ENCODE measurements at places on chromosomes 13 and 19.

DNA sequence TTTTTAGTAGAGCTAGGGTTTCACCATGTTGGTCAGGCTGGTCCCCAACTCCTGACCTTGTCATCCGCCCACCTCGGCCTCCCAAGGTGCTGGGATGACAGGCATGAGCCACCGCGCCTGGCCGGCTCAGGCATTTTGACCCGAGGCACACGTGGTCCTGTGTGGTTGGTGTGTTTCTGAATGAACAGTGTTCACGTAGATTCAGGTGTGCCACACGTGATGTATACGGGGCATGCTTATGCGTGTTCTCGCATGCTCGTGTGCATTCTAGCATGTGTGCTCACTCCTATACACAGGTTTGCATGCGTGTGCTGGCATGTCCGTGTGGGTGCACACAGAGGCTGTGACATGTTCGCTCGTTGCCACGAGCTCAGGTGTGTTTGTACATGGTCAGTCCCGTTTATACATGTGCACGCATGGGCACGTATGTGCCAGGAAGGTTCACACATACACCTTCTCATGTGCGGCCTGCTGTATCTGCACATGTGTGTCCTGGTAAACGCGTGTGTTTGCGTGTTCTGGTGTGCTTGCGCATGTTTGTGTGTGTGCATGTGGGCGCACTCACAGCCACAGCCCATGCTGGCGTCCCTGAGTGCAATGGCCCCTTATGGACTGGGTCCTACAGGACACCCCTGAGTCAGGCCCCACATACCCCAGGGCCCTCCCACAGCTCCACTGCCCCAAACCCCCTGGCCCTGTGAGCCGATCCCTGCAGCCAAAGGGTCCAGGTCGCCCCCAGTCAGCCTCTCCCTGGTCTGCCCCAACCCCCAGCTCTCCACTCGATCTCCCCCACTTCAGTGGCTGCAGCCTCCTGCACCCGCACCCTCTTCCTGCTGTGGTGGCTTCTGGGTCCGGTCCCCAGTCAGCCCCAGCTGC is 20.6 kb upstream of the TCF3 start:
- no peak for DNase-seq

DNA sequence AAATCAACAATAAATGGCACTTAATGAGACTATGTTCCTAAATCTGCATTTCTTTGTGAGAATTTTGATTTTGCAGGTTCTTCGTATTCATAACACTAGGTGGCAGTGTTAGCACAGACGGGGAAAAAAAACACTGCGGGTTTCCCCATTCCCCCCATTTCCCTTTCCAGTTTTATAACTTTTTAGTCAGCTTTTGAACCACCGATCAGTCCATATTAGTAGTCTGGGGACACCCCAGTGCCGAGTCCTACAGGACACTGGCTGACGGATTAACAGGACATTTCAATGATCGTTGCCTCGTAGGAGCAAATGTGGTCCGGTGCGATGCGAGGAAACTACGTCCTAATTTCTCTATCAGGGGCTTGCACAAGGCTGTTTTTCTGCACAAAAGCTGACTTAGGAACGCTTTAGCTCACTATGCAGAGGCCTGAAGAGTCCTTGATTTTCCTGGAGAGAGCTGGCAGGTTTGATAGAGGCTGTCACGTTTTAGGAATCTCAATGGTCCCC is 234.3 kb downstream of the LMO7 start:
- no peak for DNase-seq

DNA sequence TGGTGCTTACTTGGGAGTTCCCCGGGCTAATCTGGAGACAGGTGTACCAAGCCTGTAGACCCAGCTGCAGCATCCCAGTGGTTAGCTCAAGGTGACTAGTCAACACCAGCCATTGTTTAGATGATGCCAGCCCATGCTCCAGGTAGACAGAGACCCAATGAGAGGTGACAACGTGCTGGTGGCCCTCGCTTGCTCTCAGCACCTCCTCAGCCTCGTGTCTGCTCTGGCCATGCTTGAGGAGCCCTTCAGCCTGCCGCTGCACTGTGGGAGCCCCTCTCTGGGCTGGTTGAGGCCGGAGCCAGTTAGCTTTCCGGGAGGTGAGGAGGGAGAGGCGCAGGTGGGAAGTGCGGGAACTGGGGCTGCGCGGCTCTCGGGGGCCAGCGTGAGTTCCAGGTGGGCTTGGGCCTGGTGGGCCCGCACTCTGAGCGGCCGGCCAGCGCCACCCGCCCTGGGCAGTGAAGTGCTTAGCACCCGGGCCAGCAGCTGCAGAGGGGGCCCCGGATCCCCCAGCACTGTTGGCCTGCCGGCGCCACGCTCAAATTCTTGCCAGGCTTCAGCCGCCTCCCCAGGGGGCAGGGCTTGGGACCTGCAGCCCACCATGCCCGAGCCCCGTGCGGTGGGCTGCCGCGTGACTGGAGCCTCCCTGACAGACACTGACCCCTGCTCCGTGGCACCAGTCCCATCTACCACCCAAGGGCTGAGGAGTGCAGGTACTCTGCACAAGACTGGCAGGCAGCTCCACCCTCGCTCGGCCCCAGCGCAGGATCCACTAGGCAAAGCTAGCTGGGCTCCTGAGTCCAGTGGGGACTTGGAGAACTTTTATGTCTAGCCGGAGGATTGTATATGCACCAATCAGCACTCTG is 85.9 kb upstream of the VSTM2B start:
- DNase-seq: no peak

DNA sequence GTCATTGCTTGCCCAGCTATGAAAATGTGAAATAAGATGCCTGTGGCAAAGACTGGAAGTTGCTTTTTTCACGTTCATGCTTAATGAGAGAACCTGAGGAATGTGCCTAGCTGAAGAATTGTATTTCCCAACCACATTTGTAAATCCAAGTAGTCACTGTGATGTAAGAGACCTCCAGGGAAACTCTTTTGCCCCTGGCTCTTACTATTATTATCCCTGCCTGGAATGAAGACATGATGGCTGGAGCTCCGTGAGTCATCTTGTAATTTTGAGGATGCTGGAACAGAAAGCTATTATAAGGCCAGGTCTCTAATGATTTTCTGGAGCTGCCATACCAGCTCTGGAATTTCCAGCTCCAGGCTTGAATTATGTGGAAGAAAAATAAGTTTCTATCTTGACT is 894.3 kb downstream of the DIAPH3 start:
- no peak for DNase-seq

GRCh38 chr13:84470528-84470927 is 588.3 kb upstream of the SLITRK1 start:
- DNase-seq: no peak

- DNase-seq: no peak
Measured at GRCh38 chr19:48862827-48863226, 5.6 kb downstream of the PLEKHA4 start.

DNA sequence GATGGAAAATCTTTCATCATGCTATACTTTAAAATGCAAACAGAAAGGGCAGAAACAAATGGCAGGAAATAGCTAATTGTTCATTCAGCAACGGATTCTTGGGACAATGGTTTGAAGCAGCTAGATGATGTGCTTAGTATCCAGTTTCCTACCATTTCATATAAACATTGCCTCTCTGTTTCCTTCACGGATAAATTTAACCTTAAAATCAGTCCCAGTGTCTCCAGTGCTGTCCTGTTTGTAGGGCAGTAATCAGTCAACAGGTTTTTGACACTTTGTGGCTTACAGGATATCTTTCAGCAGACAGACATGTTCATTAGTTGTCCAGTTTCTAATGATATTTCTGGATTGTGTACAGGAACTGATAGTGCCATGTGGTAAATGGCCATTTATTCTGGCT is 24.7 kb upstream of the RB1 start:
- DNase-seq: no peak

GRCh38 chr13:76378767-76379166 is 507.4 kb downstream of the KCTD12 start:
- no peak for DNase-seq

DNA sequence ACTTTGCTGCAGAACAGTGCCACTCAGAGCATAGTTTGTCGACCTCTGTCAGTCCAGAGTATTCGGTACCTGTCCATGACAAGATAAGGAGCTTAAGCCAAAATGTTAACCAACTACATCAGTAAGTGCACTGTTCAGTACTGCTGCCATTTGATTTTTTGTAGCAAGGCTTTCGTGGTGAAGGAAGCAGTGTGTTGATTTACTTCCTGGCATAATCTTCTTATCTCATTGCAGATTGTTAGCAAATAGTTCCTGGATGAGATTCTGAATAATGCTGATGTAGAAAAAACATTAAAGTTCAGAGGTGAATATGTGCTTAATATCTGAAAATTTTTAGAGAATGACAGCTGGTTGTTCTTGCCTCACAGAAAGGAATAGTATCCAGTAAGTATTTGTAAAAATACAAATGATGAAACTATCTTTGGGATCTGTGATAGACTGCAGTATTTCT is 85.7 kb downstream of the LRRC63 start:
- DNase-seq: no peak

- no peak for DNase-seq
Measured at GRCh38 chr19:54696117-54696548, 28.1 kb upstream of the KIR3DL3 start.

GRCh38 chr19:33437821-33438671 is 64.5 kb downstream of the CEBPG start:
- no peak for DNase-seq

DNA sequence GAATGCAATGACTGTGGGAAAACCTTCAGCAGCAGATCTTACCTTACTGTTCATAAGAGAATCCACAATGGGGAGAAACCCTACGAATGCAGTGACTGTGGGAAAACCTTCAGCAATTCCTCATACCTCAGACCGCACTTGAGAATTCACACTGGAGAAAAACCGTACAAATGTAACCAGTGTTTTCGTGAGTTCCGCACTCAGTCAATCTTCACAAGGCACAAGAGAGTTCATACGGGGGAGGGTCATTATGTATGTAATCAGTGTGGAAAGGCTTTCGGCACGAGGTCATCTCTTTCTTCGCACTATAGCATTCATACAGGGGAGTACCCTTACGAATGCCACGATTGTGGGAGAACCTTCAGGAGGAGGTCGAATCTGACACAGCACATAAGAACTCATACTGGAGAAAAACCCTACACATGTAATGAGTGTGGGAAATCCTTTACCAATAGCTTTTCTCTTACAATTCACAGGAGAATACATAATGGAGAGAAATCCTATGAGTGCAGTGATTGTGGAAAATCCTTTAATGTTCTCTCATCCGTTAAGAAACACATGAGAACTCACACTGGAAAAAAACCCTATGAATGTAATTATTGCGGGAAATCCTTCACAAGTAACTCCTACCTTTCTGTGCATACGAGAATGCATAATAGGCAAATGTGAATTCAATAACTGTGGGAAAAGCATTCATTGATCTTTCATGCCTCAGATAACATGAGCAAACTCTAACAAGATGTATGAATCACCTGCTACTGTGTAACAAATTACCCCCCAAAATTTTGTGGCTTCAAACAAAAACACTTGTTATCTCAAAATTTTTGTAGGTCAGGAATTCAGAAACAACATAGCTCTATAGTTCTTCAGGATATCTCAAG is 13.8 kb downstream of the ZNF557 start:
- no peak for DNase-seq

DNA sequence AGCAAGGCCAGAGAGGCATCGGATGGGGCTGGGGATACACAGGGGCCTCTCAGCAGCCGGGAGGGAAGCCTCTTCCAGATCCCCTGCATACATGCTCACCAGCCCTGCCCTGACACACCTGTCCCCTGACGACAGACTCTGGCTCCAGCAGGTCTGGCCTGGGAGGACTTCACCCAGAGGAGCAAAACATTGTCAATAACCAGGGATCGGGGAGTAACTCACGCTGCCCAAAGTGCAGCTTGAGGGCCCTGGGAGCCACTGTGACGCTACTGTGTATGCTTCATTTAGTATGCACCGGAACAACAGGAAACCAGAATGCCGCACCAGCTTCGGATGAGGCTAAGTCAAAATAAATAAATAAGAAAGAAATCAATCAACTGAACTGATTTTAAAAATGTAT is 12.4 kb upstream of the CD22 start:
- no peak for DNase-seq

DNA sequence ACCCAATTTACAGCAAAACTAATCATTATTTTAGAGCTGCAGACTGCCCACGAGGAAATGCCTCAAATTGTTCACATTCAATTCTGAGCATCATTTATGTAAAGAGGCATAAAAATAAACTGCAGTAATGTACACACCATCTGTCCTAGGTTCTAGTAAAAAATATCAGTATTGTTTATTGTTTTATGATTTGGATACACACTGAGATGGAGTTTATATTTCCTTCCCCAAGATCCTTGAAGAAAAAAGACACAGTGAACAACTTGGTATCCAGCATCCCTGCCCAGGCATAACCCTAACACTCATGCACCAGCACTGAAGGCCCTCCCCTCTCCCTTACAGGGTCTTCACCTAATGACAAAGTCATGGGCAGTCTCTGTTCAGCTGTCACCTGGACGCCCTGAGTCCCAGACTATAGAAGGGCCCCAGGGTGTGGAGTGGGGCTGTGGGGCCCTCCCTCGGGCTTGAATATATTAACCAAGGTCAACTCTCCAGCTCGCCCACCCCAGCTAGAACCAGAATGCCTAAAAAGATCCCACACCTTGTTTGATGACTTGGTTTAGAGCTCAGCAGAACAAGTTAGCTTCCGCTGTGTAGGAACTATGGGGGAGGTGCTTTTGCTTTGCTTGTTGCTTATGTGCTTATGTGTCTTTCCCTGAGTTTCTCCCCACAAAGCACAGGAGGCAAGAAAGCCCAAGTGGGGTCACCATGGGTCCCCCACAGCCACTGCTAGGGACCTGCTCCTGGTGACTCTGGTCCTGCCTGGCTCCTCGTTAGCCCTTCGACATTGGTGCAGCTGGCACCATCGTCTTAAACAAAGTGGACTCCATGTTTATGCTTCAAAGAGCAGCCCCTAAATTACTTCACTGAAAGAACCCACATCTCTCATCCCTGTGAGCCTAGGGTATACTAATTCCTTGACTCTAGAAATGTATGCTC is 111.1 kb downstream of the COL4A1 start:
- no peak for DNase-seq

- DNase-seq: no peak
Measured at GRCh38 chr13:34162544-34162933, 344.6 kb downstream of the RFC3 start.

DNA sequence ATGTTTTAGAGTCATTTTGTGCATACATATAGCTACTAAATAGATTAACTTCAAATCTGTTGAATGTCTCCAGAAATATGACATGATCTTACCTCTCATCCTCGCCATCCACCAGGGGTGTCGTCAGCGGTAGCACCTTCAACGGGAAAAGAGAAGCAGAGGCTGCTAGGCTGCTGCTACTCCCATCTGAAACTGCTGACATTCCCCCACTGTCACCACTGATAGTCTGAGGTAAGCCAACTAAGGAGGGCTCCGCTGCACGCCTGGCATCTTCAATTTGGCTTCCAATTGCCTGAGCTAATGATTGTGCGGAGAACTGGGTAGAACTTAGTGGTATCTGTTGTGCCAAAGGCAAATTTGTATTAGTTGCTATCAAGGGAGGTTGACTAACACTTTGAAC is 3.1 kb downstream of the TSC22D1 start:
- no peak for DNase-seq

GRCh38 chr19:50658441-50659317 is 9.4 kb downstream of the C19orf81 start:
- peak; percentile 61 for DNase-seq

- no peak for DNase-seq
Measured at GRCh38 chr13:25227690-25228089, 55.6 kb upstream of the AMER2 start.

GRCh38 chr19:14495672-14496028 is 277 bp downstream of the GIPC1 start:
- no peak for DNase-seq

- DNase-seq: no peak
Measured at GRCh38 chr13:48400850-48401291, 12.0 kb downstream of the LPAR6 start.

Data from GM06990 (cell line).